GM19239 (cell line): ENCODE measurements at places on chromosomes 4 and X.

DNA sequence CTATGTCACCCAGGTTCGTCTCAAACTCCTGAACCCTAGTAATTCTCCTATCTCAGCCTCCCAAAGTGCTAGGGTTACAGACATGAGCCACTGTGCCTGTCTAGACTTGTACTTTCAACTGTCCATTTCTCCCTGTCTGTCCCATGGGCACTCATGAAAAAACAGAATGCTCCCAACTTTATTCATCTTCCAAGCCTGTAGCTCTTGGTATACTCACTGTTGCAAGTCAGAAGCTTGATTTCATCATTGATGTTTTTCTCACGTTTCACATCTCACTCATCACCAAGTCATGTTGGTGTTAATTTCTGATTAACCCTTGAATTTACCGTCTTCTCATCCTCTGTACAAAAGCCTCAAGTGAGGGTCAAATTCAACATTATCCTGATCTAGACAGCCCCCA lies 7.3 kb upstream of the SRP72 start:
- no peak for DNase-seq

DNA sequence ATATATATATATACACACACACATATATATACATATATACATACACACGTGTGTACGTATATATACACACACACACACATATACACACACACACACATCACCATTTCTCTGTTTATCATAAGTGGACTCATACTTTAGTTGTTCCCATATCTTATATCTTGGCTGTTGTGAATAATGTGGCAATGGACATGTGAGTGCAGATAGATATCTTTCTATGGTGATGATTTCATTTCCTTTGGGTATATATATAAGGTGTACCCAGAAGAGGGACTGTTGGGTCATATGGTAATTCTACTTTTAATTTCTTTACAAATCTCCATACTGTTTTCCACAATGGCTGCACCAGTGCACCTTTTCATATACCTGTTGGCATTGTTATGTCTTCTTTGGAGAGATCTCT lies 105.9 kb downstream of the LARP1B start:
- no peak for DNase-seq

DNA sequence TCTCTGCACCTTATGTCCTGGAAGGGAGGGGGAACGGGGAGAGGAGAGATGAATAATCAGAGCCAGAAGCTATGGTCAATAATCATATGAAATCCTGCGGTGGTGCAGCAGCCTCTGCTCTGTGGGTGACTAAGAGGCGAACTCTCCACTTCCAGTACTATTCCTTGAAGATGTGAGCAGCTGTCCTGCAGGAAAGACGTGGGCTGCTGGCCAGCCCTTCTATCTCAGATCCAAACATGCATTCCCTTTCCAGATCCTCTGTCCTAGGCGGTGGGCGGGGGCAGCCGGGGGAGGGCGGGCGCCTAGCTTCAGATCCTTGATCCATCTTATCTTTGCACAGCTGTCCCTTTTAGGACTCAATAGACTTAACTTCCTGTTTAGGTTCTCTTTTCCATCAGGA lies 34.5 kb downstream of the SPINK2 start:
- DNase-seq, result no peak

DNA sequence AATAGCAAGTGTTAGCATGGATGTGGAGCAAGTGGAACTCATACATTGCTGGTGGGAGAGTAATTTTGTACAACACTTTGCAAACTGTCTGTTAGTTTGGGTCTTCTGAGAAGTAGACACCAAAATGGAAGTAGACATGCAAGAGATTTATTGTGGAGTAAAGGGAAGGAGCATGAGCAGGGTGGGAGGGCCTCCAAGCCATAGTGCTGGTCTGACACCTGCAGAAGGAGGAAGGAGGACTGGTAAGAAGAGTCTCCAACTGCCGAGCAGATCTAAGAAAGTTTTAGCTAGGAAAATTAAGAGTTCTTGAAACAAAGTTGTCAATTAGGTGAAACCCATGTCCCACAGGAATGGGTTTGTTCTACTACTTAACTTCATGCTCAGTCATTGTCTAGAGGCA lies 64.0 kb upstream of the DDIT4L start:
- no peak for DNase-seq

DNA sequence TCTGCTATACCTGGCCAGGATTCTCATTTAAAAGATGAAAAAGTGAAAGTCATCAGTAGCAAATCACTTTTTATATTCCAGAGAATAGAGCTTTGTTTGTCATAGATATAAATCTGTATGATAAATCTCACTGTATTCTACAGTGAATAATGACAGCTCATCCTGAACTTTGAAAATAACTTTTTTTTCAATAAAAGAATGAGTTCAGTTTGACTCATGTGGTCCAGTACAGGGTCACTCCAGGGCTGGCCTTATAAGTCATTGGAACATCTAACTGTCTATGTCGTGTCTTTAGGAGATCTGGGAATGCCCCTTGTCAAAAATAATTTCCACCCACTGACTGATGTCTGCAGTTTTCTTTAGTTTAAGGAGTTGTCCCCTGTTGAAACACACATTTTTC lies 18.5 kb upstream of the CXCL8 start:
- no peak for DNase-seq

DNA sequence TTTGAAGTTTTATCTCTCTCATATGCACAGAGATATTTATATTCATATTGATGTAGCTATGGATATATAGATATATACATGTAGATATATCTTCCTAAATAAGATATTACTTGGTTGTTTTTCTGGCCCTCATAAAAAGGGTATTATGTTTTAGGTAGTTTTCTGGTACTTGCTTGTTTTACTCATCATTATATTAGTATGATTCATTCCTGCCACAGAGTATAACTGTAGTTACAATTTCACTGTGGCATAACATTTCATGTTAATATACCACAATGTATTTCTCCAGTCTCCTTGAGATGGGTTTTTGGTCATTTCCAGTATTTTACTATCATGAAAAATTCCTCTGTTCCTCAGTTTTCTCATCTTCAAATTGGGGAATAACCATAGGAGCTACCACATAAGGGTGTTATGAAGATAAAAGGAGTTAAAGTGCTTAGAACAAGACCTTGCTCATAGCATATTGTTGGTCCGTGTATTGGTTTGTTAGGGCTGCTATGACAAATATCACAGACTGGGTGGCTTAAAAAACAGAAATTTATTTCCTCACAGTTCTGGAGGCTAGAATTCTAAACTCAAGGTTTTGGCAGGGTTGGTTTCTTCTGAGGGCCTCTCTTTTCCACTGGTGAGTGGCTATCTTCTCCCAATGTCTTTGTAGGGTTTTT lies 129.7 kb downstream of the TMEM164 start:
- DNase-seq, result no peak

DNA sequence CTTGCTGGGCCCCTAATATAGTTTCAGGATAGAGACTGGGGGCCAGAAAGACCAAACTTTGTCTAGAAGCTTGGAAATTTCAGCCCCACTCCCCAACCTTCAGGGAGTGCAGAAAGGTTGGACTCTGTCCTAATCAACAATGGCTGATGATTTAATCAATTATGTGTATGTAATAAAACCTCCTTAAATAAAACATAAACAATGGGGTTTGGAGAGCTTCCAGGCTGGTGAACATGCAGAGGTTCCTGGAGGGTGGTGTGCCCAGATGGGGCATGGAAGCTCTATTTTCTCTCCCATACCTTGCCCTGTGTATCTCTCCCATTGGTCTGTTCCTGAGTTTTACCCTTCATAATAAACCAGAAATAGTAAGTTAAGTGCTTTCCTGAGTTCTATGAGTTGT lies 174.2 kb downstream of the GC start:
- DNase-seq, result no peak

DNA sequence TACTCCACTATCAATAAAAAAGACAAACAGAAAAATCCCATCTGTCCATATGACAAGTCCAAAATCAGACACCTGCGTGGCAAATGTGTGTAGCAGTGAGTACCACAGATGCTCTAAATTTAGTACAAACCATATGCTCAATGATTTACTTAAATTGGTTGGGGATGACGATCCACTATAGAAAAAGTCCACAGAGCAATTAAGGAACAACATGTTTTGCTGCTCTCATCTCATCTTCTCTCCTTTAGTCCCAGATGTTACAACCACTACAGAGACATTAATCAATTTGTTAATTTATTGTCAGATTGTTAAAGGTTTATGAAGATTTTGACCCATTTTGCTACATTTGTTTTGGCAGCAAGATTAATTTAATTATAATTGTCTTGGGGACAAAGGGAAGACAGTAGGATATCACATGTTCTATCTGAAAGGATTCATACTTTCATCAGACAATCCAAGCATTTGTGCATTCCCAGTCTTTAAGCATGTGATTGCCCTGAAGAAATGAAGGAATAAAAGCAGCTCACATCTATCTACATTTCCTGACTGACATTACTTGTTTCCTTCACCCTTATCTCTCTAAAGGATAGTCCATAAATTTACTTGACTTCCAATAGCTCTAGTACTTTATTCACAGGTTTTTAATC lies 2268.1 kb downstream of the PCDH7 start:
- DNase-seq, result no peak

GRCh38 chrX:97843200-97843811 lies 959.6 kb downstream of the RPA4 start:
- DNase-seq, result no peak

GRCh38 chr4:24659241-24659961 lies 75.0 kb upstream of the DHX15 start:
- DNase-seq, result no peak
